ENCODE measurements at places on chromosomes 3 and 15. TPM values are rescaled to one million over a fixed set of nuclear protein-coding genes. Genes with fewer than 3 reads are reported as not detected.

GRCh38 chr3:158053386-158053785 lies 52.8 kb downstream of the SHOX2 start:
- no peak for DNase-seq

- no peak for DNase-seq
Measured at GRCh38 chr15:101137312-101137940, 114.4 kb downstream of the CHSY1 start.

DNA sequence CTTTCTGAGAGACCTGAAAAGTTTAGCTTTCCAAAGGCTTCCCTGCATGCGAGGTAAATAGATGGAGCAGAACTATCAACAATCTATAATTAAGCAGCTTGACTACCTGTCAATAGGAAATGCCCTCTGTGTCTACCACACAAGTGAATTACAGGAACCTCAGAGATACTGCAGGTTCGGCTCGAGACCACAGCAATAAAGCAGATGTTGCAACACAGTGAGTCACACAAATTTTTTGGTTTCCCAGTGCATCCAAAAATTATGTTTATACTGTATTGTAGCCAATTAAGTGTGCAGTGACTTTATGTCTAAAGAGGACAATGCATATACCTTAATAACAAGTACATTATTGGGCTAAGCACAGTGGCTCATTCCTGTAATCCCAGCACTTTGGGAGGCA lies 252.0 kb downstream of the UBE2E2 start:
- no peak for DNase-seq

CHRNA5 gene
- total RNA-seq, result 1.3 TPM

C2CD4A gene
- total RNA-seq, result not detected

DNA sequence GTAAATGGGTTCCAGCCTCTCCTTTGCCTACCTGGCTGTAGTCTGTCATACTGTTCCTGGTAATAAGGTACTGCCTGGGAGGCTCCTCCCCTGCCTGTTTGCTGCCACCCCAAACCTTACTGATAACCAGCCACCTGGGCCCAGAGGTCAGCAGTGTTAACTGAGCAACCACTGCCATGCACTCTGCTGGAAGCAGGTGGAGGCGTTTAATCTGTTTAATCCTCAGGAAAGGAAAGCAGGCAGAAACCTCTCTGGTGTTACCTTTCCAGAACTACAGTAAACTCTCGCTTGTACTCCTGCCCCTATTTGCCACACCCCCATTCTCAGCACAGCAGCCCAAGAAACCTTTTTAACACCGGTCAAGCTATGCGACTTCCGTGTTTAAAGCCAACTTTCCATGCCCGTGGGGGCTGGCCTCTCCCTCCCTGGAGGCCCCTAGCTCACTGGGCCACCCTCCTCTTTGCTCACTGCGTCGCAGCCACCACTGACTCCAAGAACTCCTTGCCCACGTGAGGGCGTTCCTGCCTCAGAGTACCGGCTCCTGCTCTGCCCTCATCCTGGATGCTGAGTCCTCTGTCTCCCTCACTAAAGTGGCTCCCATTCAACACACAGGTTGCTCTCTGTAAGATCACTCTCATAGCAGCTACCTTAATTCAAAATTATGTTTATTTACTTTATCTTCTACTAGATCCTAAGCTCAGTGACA lies 8.3 kb downstream of the BDH1 start:
- DNase-seq, result no peak

DNA sequence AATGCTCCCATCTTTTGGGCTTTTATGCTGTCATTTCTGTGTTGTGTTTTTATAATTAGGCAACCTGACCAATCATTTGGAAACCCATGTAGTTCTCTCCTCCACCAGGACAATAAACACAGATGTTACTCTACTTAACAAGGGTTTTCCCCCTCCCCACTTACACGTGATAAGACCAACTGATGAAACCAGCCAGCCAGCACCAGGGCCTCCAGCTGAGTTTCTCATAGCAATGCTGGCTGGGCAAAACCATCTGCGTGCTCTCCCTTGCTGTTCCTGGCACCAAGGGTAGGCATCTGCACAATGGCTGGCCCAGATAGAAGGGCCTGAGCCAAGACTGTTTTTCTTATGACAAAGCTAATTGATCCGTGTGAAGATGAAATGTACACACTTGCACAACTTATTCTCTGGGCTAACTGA lies 310.4 kb downstream of the PLCL2 start:
- DNase-seq, result no peak

COPS2 gene
- 91.8 TPM for total RNA-seq

Data from heart right ventricle (tissue), 16 donors.